ENCODE measurements at places on chromosomes 6 and 20. TPM values are rescaled to one million over a fixed set of nuclear protein-coding genes. Genes with fewer than 3 reads are reported as not detected.
A peak's percentile ranks its signal among the peaks of the same experiment; 100 is the strongest.

Gene KCNG1
- 19.1 TPM for total RNA-seq

Gene RSPH9
- total RNA-seq: not detected

Gene GABRR1
- not detected for total RNA-seq

Gene CDSN
- total RNA-seq: not detected

Gene C2
- 1.3 TPM for total RNA-seq

Gene OR2J3
- total RNA-seq: not detected

Gene SLC4A11
- total RNA-seq: 0.63 TPM

Gene EFHC1
- total RNA-seq: 36.1 TPM

Gene CRISP2
- total RNA-seq: not detected

Gene UBE3D
- 7.1 TPM for total RNA-seq

Gene ATP6V1G2
- total RNA-seq: 0.89 TPM

Gene IL20RA
- total RNA-seq: not detected

DNA sequence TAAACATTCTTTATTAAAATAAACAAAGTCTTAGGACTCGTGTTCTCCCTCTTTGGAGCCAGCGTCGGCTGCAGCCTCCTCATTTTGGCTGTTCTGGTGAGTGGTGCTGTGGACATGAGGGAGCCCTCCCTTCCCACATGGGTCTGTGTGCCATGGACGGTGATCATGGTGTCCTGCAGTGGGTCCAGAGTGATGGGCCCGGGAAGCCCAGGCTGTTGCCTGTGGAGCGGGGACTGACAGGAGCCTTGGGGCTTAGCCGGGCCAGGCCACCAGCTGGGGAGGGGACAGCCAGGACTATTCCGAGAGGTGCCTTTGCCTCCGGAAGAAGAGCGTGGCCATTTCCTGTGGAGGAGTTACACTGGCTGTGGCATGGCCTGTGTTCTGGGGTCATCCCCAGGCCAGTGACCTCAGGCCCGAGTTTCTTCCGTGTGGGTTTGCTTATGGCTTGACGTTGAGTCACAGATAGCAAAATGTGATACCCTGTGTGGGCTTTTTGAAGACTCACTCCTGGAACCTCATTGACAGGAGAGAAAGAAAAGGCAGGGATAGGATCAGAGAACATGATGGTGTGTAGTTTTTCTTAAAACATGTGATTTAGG, 153.4 kb downstream of the DTNBP1 start:
- no peak for DNase-seq

DNA sequence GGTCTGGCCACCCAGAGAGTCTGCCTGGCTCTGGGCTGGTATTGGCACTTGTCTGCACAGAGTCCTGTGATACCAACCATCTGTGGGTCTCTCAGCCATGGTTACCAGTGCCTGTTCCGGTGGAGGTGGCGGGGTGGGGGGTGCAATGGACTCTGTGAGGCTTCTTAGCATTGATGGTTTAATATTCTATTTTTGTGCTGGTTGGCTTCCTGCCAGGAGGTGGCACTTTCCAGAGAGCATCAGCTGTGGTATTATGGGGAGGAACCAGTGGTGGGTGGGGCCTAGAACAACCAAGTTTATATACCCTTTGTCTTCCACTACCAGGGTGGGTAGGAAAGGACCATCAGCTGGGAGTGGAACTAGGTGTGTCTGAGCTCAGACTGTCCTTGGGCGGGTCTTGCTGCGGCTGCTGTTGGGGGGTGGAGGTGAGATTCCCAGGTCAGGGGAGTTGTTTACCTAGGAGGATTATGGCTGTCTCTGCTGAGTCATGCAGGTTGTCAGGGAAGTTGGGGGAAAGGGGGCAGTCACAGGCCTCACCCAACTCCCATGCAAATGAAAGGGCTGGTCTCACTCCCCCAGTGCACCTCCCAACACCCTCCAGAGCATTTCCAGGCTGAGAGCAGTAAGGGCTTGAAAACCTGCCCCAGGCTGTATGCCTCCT, 117.5 kb downstream of the FLRT3 start:
- no peak for DNase-seq

GRCh38 chr6:37987018-37987417, 167.5 kb downstream of the ZFAND3 start:
- peak; percentile 87 for DNase-seq

DNA sequence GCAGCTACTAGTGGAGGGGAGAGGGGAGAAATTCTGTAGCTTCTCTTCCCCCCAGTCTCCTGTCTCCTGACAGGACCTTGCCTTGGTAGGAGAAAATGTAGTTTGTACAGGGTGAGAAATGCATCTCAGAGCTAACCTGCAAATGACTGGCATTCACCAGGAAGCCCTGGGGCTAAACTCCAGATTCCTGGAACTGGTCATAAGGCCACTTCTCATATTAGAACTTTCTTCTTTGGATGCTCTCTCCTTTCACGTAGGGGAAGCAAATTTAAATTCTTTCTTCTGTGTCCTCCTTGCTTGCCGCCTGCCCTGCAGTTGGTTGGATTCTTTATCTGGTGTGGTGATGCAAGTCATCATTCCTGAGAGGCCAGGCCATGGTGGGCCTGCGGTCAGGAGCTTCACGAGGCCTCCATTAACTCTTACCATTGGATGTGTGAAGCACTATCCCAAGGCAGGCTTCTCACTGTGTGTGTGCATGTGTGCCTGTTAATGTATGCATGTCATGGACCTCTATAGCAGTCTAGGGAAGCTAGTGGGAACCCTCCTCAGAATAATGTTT, 182.0 kb downstream of the PHF3 start:
- DNase-seq: no peak

DNA sequence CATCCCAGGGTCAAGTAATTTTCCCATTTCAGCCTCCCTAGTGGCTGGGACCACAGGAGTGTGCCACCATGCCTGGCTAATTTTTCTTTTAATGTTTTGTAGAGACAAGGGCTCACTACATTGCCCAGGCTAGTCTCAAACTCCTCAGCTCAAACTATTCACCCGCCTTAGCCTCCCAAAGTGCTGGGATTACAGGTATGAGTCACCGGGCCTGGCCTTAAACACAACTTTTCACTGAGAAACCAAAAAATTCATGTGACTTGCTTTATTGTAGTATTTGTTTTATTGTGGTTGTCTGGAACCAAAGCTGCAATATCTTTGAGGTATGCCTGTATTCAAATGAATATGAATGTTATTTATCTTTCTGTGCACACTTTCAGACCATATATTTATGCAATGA, 72.2 kb downstream of the RWDD2A start:
- peak; percentile 45 for DNase-seq

- DNase-seq: peak; percentile 82
These were observed 34.6 kb downstream of the PANK2 start for GRCh38 chr20:3923818-3924217.

DNA sequence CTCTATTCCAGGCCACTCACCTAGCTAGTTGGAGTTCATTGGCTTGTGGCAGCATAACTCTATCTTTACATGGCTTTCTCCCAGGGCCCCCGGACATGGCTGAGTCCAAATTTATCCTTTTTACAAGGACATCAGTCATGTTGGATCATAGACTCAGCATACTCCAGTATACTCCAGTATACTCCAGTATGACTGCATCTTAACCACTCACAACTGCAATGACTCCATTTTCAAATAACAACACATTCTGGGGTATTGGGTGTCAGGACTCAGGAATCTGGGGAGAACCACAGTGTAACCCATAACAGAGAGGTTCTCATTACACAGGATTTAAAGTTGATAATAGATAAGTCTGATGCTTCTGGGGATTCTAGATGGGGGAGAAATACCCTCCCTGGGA, 53.8 kb upstream of the TSHZ2 start:
- no peak for DNase-seq

DNA sequence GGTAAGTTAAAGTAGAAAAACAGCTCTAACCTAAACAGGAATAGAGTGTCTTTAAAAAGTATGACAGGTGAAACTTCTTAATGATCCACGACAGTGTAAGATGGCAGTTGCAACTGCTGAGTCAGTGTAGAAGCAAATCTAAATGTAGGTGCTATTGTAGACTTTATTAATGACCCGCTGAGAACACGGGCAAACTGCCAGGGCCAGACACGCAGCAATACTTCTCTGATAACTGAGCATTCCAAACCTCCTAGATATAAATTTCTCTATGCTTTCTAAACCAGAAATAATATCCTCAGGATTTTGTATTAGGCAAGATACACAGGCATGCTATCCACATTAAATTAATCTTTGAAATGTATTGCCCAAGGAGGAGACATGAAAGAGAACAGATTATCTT, 1076.4 kb downstream of the HACE1 start:
- no peak for DNase-seq

DNA sequence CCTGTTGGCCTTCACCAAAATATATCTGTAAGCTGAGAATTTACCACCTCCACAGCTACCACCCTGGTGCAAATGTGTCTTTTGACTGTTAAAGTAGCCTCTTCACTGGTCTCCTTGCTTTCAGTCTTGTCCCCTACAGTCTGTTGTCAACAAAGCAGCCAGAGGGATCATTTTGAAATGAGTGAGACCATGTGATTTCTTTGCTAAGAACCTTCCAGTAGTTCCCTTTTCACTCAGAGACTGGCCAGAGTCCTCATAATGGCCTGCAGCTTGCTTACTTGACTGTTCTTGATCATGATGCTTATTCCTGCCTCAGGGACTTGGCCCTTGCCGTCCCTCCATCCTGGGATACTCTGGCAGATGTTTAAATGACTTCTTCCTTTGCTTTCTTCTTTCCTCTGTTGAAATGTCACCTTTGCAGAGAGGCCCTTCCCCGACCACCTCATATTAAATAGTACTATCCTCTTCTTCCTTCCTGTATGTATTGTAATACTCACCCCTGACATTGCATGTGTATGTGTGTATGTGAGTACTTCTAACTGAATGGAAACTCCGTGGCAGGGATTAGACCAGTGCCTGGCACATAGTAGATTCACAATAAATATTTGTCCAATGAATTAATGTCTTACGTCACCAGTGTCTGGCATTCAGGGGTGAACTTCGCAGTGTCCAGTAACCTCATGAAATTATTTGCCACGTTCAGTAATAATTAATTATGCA, 5.0 kb downstream of the MANBAL start:
- peak; percentile 90 for DNase-seq

DNA sequence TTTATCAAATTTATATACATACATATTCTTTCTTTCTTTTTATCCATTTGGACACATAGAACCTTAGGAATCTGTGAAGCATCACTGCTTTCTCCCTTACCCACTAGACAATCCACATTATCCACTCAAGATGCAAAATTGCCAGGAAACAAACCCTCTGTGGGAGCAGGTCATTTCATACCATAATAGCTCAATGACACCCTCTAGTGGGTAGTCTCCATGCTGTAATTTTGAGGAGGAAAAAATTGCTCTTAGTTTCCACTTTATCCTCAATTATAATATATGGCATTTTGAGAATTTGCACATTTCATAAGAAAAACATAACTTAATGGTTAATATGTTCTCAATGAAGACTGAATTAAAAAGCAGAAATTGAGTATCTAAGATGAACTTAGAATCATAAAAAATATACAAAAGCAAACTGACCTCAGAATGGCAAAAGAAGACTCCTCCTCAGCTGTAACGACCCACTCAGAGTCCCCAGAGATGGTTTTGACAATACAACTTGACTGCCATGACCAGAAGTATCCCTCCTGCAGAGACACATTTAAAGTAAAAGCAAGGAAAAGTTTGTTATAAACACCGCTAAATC, 164.1 kb downstream of the FRK start:
- DNase-seq: peak; percentile 64

GRCh38 chr20:16317445-16318362, 255.5 kb downstream of the KIF16B start:
- DNase-seq: no peak

- peak; percentile 66 for DNase-seq
These were observed at the start of gene PRSS35 for GRCh38 chr6:83511901-83512681. PRSS35 (plus strand) TSS chr6:83512534; CDS start chr6:83523442, 10,908 bp downstream.

GRCh38 chr20:61608275-61609085, 356.4 kb downstream of the CDH4 start:
- peak; percentile 34 for DNase-seq

DNA sequence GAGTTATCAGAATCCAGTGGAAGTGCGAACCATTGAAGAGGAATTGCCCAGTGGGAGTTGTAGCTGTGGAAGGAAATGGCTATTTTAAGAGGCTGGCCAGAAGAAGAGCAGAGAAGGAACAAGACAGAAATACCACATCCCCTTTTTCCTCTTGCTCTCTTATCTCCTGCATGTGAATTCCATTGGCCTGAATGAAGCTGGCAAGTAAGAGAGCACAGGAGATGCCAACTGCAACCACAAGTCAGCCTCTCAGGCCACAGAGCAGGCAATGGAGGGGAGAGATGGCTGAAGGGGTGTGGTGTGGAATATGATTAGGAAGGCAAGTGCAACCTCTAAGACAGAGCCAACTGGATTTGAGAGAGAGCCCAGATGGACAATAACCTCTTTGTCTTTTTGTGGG, 362.7 kb upstream of the IMPG1 start:
- no peak for DNase-seq

DNA sequence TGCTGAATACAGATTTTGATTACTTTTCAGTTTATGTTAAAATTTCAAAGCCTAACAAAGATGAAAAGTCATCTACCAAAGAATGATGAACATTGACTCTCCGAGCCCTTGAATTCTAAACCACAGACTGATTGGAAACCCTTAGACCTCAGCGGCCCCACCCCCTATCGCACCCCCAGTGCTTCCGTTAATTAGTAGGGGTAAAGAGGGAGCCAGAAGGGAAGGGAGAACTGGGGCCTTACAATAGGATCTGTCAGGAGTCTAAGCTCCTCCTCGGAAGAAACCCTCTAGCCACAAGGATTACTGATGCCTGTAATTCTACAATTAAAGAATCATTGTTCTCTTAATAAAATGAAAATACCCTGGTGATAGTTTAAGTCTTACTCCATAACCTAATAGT, 79.7 kb upstream of the JARID2 start:
- no peak for DNase-seq

- DNase-seq: no peak
These were observed 4.6 kb downstream of the PTPN1 start for GRCh38 chr20:50514750-50515149.

DNA sequence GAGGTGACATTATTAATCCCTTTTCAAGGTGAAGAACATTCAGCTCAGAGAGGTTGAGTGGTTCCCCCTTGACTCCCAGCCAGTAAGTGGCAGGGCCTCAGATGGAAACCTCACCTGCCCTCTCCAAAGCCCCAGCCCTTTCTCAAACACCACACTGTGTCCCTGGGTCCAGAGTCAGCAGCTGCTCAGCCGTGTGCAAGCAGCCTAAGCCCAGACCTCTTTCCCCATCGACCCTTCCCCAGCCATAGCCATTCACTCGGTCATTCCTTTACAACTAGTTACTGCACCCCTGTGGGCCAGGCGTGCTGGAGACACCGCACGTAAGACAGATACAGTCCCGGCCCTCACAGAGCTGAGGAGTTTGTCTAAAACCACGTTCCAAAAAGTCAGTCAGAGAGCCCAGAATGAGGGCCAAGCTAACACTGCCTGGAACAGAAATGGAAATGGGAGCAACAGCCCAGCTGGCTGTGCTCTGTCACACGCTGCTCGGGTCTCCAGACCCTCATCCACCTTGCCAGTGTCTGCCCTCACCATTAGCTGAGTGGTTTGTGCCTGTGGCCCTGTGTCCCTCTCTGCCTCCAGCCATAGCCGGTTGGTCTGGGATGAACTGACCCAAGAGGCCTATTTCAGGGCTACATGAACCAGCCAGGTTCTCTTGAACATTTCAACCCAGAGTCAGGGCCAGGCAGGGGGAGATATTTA, 29.6 kb downstream of the ZC3H12D start:
- DNase-seq: no peak

All from GM23248 (cell line).